ENCODE measurements at places on chromosomes 7 and 10.

GRCh38 chr7:101586906-101587677 is 42.0 kb downstream of the MYL10 start:
- DNase-seq, result no peak

- DNase-seq, result no peak
Observed at GRCh38 chr10:127195041-127195506, 1.3 kb downstream of the INSYN2A start.

GRCh38 chr7:159093351-159093971 is 51.2 kb downstream of the VIPR2 start:
- DNase-seq, result no peak

DNA sequence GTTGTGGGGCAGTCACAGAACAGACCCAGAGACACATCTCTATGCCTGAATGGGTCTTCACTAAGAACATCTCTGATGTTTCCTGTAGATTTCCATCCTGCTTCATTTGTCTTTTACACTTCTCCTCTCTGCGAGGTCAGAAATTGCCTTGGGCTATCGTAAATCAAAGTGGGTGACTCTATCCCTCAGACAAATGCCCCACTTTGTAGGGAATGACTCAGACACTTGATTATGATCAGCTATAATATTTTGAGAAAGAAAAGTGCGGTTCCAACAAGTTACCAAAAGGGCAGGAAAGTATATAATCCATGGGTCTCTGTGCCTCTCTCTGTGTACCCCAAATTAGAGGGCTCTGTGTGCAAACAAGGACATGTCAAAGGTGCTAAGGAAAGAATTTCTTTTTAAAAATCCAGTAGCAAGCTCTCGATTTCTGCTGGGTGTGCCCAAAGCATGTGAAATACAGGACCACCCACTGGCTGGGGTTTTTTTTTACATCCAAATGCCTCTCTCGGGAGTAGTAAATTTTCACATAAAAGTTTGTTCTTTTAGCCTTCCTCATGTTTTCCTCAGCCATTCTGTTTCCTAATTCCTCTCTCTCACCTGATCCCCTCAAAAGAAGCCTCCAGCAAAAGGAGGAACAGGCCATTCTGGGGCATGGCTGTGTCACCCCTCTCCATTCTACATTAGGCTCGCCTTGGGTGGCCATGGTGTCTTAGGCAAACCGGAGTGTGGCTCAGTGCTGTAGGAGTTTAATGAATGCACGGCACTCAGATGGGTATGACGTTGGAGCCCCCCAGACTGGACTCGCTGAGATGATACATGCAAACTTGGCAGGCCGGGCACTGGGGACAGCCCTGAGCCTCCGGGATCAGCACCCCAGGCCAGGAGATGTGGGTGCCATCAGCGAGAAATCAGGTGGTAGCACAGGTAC is 6.3 kb upstream of the OPN4 start:
- DNase-seq, result no peak

DNA sequence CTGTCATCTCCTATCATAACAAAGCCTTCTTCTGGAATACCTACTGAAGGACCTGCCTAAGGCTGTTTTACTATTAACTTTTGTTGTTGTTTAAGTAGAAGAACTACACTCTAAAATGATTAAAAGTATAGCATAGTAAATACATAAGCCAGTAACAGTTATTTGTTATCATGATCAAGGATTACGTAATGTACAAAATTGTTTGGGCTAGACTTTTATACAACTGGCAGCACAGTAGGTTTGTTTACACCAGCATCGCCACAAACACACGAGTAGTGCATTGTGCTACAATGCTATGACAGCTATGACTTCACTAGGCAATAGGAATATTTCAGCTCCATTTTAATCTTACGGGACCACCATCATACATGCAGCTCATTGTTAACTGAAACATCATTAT is 169.1 kb downstream of the LRRN3 start:
- no peak for DNase-seq

DNA sequence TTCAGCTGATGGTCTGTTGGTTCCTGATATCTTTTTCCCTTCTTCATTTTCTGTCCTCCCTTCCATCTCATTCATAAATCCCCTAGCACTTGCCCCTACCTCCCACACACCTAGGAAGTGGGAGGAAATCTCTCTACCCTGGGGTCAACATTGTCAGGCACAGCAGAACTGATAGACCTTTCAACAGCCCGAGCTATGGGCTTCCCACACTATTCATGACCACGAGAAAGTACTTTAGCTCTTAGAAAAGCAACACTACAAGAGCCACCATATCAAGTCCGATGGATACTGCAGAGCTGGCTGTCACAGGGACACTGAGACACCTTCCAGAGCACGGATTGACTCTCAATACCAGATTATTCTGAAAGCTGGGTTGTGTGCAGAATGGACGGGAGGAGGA is 180.6 kb upstream of the NEBL start:
- no peak for DNase-seq

- no peak for DNase-seq
Observed at GRCh38 chr10:61065051-61065450, 121.1 kb upstream of the RHOBTB1 start.

DNA sequence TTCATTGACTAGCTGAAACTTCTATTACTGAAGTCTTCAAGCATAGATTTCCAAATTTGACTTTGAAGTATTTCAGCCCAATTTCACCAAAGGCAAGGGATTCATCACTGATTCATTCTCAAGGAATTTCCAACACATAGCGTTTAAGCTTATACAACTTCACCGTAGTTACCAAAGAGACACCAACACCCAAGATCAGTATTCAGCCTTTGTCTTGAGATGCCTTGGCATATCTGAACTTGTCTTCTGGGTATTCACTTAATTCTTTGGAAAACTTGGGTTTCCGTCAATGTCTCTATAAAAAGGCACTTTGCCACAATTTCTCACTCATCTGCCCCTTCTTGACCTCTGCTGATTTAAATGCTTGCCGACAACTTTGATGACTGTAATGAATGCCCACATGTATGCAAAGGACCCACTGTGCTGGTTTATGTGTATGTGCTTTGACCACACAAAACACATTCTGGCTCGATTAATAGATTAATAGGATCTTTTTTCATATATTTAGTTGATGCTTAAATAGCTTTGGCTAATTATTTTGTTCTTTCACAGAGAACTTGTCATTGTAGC is 49.6 kb downstream of the TES start:
- no peak for DNase-seq

DNA sequence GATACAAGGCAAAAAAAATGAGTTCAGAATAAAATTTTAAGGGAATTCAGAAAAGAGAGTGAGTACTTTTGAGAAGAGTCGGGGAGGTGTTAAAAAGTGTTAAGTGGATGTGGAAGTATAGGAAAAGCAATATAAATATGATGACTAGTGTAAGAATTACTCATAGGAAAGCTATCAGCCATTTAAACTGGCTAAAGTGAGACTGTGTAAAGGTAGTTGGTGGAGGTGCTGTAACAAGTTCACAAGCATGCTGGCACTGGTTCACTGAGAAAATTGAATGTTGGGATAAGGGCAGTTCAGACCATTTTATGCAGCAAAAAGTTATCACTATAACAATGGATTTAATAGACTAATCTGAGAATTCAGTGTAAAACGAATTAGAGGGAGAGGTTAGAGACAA is 179.0 kb upstream of the DKK1 start:
- DNase-seq, result no peak

Measured in CD14-positive monocyte (primary cell).